Muscle of leg (tissue), 16 donors: ENCODE measurements at places on chromosomes 5 and 9. TPM values are rescaled to one million over a fixed set of nuclear protein-coding genes. Genes with fewer than 3 reads are reported as not detected.
A peak's percentile ranks its signal among the peaks of the same experiment; 100 is the strongest.

ACOT12 gene
- polyA plus RNA-seq, result not detected

GCNT1 gene
- polyA plus RNA-seq, result 5.2 TPM

PDZD2 gene
- polyA plus RNA-seq, result 8.2 TPM

GRXCR2 gene
- not detected for polyA plus RNA-seq

TOR4A gene
- polyA plus RNA-seq, result 3.6 TPM

LSM11 gene
- 7.0 TPM for polyA plus RNA-seq

LURAP1L gene
- 10.4 TPM for polyA plus RNA-seq

DNA sequence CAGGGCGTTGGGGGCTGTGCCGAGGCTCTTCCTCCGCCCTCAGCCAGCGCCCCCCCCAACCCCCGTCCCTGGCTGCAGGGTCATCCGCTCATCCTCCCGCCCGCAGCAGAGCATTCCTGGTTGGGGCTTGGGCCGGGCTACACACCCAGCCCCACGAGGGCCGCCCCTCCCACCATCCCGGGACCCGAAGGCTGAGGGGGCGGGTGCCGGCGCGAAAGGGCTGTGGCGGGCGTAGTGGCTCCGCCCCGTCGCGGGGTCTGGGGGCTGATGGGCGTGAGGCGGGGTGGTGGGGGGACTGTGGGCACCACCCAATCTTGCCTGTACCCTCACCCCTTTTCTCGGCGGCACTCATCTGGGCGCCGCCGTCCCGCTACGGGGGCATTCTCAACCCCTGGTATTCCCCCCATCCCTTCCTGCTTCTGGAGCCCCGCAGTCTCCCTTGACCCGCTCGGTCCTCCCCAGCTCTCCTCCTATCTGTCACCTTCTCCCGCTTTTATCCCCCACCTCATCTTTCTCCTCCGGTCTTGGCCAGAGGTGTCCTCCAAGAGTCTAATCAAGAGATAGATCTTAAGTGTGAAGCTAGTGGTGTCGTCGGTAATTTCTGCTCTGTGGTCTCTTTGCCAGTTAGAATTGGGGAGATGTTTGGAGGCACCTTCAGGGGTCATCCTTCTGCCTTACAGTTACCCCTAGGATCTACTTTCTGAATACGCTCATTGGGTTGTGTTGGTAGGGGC, 1.6 kb downstream of the FER start:
- peak; percentile 80 for DNase-seq

GRCh38 chr5:172052450-172053236, 46.2 kb upstream of the FBXW11 start:
- peak; percentile 35 for DNase-seq

DNA sequence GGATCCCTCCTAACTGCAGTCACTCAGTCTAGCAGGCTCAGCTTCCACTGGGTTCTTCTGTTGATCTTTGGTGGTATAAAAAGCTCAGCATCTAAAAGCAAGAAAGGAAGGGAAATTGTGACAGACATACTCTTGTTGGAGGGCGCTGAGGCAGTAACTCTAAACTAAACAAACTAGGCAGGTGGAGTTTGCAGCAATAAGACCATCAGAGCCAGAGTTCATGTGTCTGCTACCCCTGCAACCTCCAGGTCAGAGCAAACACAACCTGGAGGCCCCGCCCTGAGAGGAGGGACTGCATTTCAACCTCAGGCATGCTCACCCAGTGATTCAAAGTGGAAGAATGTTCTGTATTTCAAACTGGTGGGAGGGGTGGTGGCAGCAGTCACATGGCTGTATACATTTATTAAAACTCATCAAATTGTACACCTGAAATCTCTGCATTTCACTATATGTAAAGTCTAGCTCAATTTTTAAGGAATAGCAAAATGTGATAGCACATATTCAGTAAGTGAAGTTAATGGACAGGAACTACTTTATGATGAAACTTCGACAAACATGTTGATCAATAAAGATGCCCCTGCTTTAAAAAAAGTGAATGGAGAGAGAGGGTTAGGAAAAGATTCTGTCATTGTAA, 7.1 kb downstream of the ACTL7A start:
- no peak for DNase-seq

- DNase-seq, result no peak
Measured at GRCh38 chr5:69317391-69317790, 15.2 kb downstream of the CCDC125 start.

GRCh38 chr9:105065098-105066088, 137.4 kb upstream of the ABCA1 start:
- DNase-seq, result no peak

DNA sequence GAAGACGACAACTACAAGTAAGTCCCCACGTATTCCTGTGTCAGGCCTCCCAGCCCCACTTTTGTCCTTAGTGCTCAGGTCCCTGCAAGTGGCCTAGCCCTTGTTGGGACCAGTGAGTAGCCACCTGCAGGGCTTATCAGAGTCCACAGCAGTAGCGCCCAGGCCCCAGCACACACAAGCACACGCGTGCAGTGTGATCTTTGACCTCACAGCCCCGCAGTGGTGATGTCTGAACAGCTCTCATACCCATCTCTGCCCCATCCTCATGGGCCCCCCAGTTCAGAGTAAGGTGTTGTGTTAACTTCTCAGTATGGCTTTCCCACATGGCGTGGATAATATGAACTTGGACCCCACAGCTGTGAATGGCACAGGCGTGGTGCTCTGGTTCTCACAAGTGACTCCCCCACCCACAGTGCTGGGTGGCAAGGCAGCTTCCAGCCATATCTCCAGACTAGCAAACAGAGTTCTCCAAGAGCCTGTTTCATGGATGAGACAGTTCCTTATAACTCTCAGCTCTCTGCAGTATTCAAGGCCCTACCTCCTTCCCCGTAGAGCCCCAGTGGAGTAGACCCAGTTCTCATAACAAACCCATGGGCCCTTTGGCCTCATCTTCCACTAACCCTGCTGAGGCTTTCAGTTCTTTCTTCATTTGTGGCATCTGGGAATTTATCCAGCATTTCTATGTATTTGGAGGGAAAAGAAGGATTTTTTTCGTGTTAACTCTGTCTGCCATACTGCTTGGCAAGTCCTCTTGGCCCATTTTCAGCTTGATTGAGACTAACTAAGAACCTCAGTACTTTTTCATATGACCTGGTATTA, 46.5 kb upstream of the ANGPTL2 start:
- peak; percentile 56 for DNase-seq

GRCh38 chr9:33921967-33922895, 105.3 kb downstream of the UBE2R2 start:
- no peak for DNase-seq

DNA sequence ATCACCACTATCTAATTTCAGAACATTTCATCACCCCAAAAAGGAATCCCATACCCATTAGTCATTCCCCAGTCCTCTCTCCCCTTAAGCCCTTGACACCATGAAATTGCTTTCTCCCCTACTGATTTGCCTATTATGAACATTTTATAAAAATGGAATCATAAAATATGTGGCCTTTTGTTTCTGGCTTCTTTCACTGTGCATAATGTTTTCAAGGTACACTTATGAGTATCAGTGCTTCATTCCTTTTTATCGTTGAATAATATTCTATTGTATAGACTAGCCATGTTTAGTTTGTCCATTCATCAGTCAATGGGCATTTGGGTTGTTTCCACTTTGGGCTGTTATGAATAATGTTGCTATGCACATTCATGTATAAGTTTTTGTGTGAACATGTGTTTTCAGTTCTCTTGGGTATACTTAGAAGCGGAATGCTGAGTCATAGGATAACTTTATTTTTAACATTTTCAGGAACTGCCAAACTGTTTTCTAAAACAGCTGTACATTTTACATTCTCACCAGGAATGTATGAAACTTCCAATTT, 40.4 kb upstream of the FGF1 start:
- peak; percentile 94 for DNase-seq

DNA sequence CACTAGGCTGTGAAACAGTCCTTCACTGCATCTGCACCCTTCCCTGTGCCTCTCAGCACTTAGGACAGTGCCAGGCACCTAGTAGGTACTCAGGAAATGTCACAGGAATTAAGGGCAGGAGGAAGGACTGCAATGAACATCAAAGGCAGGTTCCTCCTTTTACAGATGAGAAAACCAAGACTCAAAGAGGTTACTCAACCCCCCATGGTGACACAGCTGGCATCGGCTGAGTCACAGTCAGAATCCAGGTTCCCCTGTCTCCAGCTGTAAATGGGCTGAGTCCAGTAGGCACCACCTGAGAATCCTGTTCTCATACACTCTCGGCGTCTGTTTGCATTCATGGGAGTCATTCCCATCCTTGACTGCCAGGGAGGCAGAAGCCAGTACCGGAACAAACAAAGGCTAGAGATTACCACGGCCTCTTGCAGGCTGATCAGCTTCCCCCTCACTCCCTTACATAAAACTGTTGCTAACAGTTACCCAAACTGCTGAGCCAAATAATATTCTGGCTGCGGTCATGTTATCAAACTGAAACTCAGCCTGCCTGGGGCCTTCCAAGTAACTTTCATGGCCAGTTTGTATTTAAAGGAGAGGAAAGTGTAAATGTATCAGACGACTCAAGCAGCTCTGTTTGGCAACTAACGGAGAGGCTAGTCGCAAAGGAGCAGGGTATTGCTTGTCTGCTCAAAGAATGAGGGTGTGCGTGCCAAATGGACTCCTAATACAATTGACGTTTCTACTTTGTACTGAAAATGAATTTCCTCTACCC, 201.7 kb downstream of the PAPPA start:
- DNase-seq, result peak; percentile 95

DNA sequence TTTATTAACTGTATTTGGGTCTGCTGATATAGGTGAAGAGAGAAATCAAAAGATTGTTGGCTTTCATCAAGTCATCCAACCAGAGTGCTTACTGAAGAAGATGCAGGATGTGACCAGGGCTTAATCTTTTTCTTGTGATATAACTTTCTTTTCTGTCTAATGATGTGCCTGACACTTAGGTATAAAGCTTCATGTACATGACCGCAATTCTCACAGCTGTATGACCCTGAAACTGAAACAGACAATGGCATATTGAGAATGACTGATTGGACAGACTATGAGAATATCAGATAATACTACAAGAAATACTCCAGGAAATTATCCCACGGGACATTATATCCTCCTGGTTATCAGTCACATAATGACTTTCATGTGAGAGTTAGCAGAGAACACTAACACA, 32.5 kb upstream of the FAM174A start:
- DNase-seq, result no peak

GRCh38 chr9:8332331-8332650, 532.7 kb upstream of the DMAC1 start:
- no peak for DNase-seq

GRCh38 chr5:128667152-128667551, 129.1 kb upstream of the FBN2 start:
- peak; percentile 55 for DNase-seq

DNA sequence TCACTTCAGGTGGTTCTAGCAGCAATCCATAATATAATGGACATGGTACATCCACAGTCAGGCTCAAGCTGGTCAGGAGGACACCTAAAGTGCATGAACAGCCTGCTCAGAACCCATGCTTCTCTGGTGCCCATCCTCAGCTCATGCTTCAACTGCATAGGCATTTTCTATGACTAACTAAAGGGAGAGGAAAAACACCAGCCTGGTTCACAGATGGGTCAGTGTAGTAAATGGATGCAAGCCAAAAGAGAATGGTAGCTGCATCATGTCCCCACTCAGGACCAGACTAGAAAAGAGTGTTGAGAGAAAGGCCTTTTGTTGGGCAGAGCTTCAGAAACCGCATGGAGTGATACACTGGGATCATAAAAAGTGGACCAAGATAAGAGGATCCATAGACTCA, 556.6 kb downstream of the TLE1 start:
- no peak for DNase-seq

GRCh38 chr5:151470439-151470838, 23.0 kb downstream of the SLC36A1 start:
- no peak for DNase-seq

DNA sequence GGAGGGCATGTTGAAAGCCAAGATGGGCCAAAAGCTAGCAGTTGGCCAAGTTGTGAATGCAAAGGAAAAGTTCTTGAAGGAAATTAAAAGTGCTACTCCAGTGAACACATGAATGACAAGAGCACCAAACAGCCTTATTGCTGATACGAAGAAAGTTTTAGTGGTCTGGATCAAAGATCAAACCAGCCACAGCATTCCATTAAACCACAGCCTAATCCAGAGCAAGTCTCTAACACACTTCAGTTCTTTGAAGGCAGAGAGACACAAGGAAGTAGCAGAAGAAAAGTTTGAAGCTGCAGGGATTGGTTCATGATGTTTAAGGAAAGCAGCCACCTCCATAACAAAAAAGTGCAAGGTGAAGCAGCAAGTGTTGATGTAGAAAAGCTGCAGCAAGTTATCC, 71.6 kb downstream of the ERCC6L2 start:
- no peak for DNase-seq

DNA sequence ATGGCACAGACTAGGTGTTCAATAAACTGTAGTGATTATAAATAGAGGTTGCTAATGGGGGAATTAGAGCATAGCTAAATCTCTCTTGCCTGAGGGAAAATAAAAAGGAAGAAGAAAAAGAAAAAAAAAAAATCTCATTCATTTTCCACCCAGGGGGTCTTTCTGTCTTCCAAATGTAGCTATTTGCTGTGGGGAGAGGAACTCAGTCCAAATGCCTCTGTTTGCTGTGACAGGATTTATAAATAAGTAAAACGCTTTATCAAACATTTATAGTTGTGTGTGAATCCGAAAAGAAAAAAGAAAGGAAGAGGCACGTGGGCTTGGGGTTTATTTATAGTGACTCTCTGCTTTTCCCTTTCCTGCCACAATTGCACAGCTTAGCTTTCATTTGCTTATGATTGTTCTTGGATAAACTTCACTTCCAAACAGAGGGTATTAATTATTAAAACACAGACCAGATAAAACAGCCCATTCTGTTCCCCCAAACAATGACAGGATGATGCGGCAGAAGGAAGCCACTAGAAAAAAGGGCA, 245.7 kb downstream of the ASTN2 start:
- no peak for DNase-seq

- DNase-seq, result peak; percentile 92
Measured at GRCh38 chr5:109529520-109529919, 119.7 kb upstream of the PJA2 start.

DNA sequence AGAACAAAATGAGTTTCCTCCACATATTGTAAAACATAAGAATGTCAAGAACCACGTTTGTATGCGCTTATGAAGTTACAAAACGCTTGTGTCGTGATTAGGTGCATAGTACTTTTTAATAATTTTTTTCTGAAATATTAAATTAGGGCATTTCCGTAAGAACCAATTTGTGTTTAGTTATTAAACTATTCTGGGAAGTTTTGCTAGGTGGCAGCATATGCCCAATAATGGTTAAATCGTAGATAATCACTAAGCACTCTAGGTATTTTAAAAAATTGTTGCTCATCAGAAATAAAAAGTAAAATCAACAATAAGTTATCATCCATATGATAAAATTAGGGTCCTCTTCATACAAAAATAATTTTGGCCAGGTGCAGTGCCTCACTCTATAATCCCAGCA, 5.4 kb downstream of the SRFBP1 start:
- peak; percentile 47 for DNase-seq

- no peak for DNase-seq
Measured at GRCh38 chr9:126635061-126635460, 21.3 kb downstream of the LMX1B start.

- no peak for DNase-seq
Measured at GRCh38 chr5:58466939-58467338, 7.1 kb upstream of the PLK2 start.
